ENCODE measurements at places on chromosomes 12 and 14.

- no peak for DNase-seq
Observed at GRCh38 chr12:32918890-32919801, 22.6 kb upstream of the PKP2 start.

- DNase-seq: no peak
Observed at GRCh38 chr12:43159506-43159905, 392.5 kb downstream of the ADAMTS20 start.

- no peak for DNase-seq
Observed at GRCh38 chr12:54126696-54127537, 61.9 kb downstream of the SMUG1 start.

DNA sequence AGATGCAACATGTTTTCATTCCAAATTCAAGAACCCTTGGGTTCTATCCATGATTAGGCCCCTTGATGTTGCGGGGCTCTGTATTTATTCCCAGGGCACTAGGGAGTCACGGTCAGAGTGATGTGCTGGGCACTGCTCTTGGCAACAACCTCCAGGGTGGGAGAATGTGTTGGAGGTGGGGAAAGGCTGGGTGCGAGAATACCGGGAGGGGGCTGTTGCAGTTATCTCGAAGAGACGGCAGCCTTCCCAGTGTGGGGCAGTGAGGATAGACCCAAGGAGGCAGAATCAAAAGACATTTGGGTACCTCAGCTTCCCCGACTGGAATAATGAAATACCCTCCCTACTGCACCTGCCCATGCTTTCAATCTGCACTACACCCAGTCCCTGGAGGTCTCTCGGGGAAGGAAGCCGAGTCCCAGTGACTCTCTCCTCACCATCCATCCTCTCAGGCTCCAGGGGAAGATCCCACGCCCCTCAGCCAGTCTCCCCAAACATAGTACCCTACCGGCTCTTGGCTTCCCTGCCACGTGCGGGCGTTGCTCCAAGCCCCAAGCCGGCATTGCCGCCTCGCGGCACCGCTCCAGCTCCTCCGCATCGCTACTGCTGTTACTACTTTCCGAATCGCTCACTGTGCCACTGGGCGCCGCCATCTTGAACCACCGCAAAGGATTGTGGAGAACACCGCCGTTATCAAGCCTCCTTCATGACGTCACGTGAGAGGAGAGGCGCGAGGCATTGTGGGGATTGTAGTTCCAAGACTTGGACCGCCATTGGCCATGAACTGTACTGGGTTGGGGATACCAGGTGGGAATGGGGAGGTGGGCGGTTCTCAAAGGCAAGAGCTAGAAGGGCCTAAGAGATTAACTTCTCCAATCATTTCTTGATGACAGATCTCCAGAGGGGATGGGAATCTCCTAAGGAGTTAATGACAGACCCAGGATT lies at the start of gene C12orf43:
TSS of gene C12orf43 (minus strand) at position 663 of the 942 bp plus-strand sequence. CDS start at position 650, 13 bp downstream.
- DNase-seq: peak; percentile 87

DNA sequence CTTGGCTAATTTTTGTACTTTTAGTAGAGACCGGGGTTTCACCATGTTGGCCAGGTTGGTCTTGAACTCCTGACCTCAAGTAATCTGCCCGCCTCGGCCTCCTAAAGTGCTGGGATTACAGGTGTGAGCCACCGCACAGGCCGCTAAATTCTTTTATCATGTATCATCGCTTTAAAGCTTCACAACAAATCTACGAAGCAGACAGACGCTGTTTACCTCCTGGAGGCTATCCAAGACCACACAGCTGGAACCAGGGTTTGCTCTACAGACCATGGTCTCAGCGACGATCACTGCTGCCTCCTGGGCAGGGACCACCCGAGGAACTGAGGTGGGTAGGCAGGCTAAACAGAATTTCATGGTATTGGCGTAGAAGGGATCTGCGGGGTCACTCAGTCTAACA lies 27.2 kb downstream of the KRT80 start:
- DNase-seq: no peak

GRCh38 chr12:170371-171225 lies 43.4 kb downstream of the SLC6A12 start:
- DNase-seq: no peak

GRCh38 chr12:51752234-51752889 lies 96.2 kb downstream of the FIGNL2 start:
- DNase-seq: no peak

DNA sequence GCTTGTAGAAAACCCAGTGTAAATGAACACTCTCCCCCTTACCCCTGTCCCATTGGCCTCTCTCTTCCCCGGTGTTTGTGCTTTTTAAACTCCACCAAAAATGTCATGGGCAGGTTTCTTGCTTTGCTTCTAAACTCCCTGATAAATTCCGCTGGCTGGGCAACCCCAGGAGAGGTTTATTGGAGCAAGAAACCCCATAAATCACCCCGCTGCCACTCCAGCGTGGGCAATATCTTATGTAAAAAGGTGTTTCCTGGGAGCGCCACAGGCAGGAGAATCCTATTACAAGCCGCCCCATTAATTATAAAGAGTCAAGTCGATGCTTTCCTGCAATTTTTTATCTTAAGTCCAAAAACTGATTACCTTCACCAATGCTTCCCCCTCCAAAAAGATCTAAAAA lies 22.8 kb downstream of the LHX5 start:
- DNase-seq: no peak

DNA sequence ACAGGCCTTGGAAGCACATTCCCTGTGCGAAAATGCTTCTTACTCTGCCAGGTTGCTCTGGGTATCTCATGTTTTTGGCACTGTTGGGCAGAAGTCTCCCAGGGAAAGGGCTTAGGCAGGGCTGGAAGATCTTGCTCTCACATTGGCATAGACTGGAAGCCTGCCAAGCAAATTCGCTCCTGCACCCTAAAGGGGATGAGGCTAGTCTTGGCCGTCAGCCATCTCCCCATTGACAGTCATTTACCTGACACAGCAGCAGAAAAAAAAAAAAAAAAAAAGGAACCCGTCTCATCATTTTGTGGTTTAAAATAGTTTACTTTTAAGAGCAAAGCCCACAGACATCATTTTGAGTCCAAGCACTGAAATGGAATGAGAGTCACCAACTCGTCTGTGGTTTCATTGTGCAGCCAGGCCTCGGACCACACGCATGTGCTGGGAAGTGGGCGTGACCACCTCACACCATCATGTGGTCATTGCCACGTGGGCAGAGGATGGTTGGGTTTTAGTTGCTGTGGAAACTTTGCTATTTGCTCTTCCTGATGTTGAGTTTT lies 84.8 kb downstream of the NRXN3 start:
- no peak for DNase-seq

DNA sequence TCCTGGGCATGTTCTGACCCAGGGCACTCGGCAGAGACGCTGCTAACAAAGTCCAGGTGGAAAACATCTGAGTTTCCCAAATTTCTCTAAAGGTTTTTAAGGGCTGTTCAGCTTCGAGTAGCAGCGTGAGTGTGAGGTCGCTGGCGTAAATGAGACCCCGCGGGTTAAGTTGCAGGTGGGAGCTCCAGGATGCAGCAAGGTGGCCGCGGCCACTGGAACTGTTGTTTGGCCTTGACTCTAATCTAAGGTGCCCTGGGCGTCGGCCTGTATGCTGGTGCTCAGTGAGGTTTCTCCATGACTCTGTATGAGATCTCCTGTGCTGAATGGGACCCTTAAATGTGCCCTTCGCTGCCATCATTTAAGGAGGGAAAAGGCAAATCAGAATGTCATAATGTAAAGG lies 50.7 kb downstream of the ELK3 start:
- DNase-seq: no peak

DNA sequence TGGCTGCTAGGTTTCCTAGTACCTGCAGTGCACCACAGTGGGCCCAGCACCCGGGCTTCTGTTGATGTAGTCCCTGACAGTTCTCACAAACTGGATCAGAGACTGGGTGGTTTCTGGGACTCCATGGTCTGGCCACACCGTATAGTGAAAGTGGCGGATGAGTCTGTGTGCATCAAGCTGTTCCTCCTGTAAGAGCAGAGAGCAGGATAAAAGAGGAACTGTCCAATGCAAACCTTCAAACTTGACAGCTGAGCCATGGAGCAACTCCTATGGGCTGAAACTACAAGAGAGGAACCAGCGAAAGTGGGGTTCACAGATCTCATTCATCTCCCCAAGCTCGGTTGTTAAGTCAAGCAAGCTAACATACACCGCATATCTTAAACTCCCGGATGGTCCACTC lies 102.8 kb downstream of the PTPRB start:
- no peak for DNase-seq

GRCh38 chr12:32568228-32568627 lies 110.9 kb upstream of the DNM1L start:
- DNase-seq: no peak

DNA sequence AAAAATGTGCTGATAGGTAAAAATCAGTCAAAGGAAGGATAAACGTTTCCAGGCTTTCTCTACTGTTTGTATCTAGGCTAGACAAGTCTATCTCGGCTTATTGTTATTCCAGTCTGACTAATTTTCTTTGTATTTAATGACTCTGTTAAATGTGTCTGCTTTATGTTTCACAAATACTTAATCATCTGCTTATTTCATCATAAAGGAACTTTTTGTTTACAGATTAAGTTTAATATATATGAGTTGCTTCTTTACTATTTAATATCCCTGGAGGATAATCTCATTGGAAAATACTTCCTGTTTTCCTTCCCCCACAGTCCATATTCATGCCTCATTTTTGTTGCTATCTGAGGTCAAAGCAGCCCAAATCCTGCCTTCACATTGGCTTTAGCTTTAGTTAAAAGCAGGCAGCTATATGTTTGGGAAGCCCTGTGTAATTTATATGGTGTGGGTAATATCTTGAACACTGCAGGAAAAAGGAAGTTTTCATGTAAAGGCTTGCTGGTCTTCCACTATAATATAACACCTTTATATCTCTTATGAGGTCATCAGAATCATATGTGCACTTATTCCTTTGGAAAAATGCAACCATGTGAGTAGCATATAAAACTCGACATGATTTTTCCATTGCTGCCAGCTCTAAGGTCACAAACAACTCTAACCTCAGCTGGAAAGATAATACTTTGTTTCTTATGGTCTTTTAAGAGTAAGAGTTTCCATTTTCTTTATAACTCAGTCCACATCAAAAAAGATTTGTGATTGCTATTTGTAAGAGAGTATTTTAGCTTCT lies 76.8 kb downstream of the ALX1 start:
- no peak for DNase-seq

DNA sequence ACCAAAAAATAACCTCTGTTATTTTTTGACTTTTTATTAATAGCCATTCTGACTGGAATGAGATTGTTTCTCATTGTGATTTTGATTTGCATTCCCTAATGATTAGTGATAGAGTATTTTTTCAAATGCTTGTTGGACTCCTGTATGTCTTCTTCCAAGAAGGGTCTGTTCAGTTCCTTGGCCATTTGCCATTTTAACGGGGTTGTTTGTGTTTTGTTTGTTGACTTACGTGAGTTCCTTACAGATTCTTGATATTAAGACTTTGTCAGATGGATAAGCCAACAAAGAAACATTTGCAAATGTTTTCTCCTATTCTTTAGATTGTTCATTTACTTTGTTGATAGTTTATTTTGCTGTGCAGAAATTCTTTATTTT lies 651.6 kb upstream of the LRFN5 start:
- no peak for DNase-seq

DNA sequence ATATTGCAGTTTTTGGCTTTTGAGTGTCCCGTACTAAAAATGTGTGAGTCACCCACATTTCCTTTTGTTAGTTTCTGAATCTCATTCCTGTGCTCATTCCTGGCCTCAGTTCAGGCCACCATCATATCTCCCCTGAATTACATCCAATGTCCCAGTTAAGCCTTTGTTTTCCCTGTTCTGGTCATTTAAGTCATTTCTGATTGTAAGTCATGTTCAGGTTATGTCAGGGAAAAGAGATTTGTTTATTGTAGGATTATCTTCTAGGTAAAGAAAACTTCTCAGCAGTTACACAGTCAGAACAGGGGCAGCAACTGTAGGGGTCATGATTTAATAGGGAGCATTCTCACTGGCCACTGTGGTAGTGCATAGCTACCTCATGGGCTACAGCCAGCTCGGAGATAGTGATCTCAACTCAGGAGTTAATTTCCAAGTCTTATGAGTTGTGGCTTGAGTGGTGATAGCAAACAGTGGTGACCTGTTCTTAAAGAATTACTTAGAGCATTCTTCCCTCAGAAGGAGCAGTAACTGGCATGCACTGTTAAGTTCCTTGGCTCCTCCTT lies 6.7 kb downstream of the DDX47 start:
- no peak for DNase-seq

GRCh38 chr12:24423611-24424010 lies 474.1 kb upstream of the SOX5 start:
- DNase-seq: no peak

- peak; percentile 64 for DNase-seq
Observed at GRCh38 chr14:50000380-50001150, 107.7 kb downstream of the ARF6 start.

DNA sequence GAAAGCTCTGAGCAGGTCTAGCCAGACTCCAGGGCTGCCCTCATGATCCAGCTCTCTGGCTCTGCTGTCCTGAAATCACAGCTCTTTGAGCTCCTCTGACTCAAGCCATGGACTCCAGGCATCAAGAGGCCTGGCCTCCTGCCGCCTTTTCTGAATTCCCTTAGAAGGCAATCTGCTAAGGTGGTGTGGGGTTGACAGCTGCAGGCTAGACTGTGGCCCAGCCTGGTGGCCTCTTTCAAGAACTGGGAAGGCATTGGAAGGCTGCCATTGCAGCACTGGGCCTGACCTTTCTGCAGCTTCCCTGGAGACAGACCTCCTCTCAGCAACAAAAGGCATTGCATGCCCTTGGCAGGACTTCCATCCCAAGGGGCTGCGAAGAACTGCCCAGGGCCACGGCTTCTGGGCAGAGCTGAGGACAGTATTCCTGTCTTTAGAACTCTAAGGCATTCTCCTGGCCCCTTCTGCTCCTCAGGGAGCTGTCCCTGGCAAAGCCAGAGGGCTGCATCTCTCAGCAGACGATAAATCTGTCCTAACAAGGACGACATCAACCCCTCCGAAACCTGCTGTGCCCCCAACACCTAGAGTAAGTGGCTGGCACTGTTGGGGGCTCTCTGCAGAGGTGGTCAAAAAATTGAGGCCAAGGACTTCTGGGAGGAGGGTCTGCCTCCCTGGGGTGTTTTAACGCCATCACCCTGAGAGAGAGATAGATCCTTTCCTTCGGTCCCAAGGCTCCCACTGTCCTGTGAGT lies 115.6 kb downstream of the RBM19 start:
- DNase-seq: no peak

DNA sequence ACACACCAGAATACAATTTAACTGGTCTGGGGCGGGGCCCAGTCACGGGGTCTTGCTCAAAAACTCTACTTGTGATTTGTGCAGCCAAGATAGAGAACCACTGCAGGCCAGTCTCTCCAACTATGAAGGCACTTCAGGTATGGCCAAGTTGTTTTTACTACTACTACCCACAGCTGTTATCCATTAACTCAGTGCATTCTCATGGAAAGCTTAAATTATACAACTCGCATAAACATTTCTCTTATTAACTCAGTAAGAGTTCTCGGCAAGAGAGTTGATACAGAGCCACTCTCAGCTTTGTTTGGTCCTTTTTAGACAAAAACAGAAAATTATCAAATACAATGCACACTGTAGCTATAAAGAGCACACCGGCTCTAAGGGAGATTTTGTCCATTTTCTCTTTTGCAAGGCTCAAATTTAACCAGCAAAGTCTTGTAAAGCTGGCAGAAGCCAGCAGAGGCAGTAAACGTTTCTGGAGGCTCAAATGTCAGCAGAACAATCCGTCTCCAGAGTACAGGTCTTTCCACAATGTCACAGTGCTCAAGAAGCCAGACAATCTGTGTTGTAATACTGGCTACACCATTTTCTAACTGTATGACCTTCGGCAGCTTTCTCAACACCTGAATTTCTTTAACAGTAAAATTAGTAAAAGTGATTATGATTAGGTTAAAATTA lies 85.9 kb downstream of the PTGER2 start:
- no peak for DNase-seq
